AG08395 (cell line): ENCODE measurements at places on chromosomes 5 and 9.

GRCh38 chr5:38079620-38080402, 178.5 kb upstream of the EGFLAM start:
- no peak for DNase-seq

- no peak for DNase-seq
Observed at GRCh38 chr5:133241179-133242092, 189.6 kb downstream of the HSPA4 start.

DNA sequence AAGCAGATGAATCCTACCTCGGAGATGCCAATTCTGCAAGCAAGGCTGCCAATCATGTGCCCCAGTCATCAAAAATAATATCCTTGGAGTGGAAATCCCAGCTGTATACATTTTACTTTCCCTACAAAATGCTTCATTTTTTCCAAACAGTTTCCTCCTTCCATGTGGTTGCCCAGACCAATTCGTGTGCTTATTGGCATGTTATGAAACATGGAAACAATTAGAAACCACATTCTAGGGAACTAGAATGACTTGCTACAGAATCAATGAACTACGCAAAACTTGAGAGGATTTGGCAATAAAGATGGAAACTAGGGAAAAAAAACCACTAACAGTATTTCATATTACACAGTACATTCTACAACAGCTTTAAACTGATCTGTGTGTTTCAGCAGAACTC, 584.5 kb upstream of the DMAC1 start:
- no peak for DNase-seq

DNA sequence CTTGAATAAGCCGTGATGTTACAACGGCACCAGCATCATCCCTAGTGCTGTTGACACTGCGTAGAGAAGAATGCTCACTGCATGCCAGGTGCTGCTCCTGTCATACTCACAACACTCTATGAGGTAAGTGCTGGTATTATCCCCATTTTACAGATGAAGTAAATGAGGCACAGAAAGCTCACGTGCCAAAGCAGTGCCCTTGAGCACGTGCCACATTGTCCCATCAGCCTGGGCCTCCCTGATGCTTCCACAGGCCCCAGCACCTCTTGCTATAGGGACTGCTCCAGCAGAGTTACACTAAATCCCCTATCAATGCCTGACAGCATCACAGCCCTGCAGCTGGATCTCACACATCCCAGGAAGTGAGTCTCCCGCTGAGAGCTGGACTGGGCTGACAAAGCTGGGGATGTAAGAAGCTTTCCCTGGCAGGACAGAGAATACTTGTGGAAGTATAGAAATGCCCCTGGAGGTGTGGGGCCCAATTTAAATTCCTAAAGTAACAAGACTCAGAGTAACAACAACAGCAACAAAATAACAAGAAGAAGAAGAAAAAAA, 216.1 kb downstream of the FSTL4 start:
- no peak for DNase-seq

DNA sequence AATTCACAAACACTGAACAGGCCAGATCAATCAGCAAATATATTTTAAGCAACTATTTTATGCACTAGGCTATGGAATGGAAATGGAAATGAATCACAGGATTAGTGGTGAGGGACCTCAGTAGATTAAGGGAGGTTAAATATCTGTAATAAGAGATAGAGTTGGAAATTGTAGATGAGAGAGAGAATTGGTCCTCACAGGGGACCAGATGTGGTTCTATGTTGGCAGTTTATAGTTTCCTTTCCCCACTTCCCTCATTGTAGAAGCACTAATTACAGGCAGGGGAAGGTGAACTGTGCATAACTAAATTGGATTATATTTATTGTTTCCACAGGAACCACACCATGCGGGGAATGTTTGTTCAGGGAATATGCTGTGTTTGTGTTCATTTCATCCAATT, 496.2 kb downstream of the ARHGEF28 start:
- DNase-seq, result no peak

- no peak for DNase-seq
Observed at GRCh38 chr5:163261647-163262269, 175.6 kb upstream of the CCNG1 start.

DNA sequence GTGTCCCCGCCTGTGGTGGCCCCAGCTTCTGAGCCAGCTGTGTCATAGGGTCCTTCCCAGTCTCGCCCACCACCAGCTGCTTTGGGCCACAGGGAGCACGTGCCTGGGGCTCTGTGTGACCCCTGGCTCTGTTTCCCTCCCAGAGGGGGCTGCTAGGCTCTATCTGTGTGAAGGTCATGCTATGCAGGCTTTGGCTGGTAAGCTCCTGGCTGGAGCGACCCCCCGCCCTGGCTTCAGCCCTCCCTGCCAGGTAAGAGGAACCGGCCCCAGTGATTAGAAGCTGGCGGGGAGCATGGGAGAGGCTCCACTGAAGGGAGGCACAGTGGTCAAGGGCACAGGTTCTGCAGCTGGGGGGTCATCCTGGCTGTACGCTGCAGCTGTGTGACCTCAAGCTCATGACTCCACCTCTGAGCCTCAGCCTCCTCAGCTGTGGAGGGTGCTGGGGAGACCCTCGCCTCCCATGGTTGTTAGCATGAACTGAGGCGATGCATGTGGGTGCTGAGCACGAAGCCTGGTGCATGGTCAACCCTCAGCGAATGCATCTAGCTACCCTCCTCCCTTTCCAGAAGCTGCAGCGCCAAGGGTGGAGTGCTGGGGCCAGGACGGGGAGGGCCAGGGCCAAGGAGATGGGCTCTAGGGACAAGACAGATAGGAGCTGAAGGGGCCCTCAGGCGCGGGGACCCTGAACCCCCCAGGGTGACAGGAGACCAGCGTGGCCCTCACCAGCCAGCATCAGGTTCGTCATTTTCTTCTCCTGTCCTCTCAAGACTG, 163.8 kb upstream of the MVB12B start:
- no peak for DNase-seq

- no peak for DNase-seq
Observed at GRCh38 chr5:179874536-179875292, 16.1 kb upstream of the MRNIP start.

DNA sequence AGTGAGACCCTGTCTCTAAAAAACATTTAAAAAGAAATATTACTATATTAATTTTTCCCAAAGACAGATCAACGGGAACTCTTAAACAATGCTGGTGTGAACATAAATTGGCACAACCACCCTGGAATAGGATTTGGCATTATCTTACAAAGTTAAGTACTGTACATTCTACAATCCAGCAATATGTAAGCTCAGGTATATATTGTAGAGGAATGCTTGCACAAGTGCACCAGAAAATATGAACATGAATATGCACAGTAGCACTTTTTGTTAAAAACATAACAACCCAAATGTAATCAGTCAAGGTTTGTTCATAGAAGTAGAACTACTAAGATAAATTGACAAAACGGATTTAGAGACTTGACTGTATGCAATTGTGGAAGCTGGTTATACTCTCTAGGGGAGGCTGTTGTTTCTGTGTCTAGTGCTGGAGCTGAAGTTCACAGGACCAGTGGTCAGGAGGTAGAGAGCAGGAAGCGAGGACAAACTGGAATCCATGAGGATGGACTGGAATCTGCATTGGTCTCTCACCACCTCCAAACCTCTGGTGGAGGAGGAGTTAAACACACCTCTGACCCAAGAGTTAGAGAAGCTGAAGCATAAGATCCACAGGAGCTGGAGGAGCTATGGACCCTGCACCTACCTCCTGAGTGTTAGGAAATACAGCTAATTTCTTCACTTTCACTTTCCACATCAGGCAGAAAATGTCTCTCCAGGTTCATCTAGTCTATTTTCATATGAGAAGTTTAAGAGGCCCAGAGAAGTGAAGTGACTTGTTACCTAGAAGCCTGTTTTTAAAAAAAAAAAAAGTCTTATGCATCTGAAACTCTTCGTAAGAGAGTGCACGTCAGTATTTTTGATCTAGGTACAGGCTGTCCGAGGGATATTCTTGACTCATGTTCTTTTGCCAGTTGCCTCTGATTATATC, 20.3 kb upstream of the RIC1 start:
- no peak for DNase-seq

DNA sequence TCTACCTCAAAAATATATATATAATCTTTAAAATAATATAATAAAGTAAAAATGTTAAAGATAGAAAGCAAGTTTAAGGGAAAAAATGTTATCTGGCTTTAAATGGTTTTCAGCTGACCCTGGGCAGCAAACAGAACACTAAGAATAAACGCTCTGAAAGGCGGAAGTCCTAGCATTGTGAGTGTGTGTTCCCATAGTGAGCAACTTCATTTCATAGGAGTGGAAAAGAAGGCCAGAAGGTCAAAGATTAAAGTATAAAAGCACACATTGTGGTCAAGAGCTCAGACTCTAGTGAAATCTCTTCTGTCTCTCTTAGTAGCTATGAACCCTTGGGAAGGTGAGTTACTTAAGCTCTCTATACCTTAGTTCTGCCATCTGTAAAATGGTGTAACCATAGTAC, 374.4 kb downstream of the ENC1 start:
- no peak for DNase-seq

- DNase-seq, result no peak
Observed at GRCh38 chr5:181152406-181152805, 5.0 kb downstream of the OR2V2 start.

DNA sequence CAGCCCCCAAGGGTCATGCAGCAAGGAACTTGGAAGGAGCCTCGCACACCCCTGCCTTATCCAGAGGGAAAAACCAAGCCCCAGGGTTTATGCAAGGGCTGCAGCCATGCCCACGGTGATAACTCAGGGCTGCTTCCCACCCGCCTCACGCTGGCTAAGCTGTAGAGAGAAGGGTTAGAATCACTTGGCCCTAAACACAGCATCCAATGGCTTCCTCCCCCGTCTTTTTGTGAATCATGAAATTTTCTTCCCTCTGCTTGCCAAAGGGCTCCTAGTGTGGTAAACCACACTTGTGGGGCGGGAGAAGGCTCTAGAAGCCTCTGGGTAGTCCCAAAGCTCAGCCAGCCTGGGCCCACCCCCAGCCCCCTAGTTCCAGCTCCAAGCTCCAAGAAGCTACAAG, 55.9 kb upstream of the ORM1 start:
- peak; percentile 76 for DNase-seq

DNA sequence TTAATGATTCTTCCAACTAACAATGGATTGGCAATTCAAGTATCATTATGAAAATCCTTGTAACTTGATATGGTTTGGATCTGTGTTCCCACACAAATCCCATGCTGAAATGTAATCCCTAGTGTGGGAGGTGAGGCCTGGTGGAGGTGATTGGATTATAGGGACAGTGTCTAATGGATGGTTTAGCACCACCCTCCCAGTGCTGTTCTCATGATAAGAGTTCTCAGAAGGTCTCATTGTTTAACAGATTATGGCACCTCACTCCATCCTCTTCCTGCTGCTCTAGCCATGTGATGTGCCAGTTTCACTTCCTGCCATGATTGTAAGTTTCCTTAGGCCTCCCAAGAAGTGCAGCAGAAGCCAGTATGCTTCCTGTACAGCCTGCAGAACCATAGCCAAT, 1116.2 kb upstream of the EDIL3 start:
- DNase-seq, result no peak

GRCh38 chr5:36726317-36726716, 119.9 kb downstream of the SLC1A3 start:
- no peak for DNase-seq

- DNase-seq, result no peak
Observed at GRCh38 chr9:124349675-124350493, 65.4 kb downstream of the PSMB7 start.

- no peak for DNase-seq
Observed at GRCh38 chr5:125396462-125396861, 650.0 kb upstream of the ZNF608 start.

DNA sequence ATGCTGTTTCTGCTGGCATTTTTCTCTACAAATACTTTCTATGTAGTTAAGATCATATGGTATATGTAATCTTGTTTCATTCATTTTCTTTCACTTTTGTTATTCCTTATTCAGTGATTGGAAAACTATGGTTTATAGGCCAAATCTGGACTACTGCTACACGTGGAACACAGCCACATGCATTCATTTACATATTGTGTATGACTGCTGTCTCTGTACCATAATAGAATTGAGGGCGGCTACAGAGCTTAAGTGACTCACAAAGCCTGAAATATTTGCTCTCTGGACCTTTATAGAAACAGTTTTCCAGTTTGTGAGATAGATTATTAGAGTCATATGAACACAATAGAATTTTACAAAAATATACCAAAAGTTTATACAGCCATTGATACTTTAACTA, 133.6 kb upstream of the CDKN2B start:
- no peak for DNase-seq

DNA sequence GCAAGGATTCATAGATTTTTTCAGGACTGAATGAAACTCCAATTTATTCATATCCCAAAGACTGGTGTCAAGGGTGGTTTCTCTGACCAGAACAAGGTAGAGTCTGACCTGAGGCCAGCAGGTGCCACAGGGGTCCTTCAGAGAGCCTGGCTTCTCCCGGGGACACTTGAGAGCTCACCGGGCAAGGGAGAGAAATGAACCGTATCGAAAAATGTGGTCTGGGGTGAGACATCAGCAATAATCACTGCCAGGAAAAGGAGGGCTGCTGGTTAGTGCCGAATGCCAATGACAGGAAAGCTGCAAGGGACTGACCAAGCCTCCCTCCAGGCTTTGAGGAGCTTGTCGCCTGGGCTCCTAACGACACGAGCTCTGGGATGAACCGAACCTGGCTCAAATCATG, 142.7 kb downstream of the TTLL11 start:
- no peak for DNase-seq

- DNase-seq, result peak; percentile 88
Observed at GRCh38 chr9:21070171-21070571, 7.6 kb downstream of the IFNB1 start.

GRCh38 chr5:93100976-93101375, 480.0 kb downstream of the NR2F1-AS1 start:
- no peak for DNase-seq

GRCh38 chr5:106399391-106399790, 1271.3 kb downstream of the EFNA5 start:
- peak; percentile 10 for DNase-seq

- no peak for DNase-seq
Observed at GRCh38 chr5:1729641-1730486, 69.8 kb downstream of the MRPL36 start.

DNA sequence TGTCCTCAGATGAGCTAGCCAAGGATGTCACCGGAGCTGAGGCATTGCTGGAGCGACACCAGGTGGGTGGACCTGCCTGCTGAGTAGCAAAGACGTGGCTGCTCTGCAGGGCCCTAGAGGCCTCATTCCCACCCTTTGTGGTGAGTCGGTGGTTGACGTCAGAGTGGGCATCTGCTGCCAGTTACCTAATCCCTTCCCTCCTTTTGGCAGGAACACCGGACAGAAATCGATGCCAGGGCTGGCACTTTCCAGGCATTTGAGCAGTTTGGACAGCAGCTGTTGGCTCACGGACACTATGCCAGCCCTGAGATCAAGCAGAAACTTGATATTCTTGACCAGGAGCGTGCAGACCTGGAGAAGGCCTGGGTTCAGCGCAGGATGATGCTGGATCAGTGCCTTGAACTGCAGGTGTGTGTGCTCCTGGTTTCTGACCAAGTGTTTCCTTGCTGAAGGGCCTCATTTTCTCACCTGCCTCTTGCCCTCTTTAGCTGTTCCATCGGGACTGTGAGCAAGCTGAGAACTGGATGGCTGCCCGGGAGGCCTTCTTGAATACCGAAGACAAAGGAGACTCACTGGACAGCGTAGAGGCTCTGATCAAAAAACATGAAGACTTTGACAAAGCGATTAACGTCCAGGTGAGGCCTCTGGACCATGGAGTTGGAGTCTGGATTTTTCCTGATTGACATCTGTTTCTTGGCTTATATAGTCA, 48.9 kb downstream of the DYNC2I2 start:
- DNase-seq, result peak; percentile 33

- DNase-seq, result no peak
Observed at GRCh38 chr5:78746021-78746770, 97.6 kb upstream of the LHFPL2 start.

GRCh38 chr9:123852403-123852802, 77.5 kb downstream of the DENND1A start:
- DNase-seq, result no peak

GRCh38 chr5:60535198-60535597, 164.8 kb downstream of the DEPDC1B start:
- no peak for DNase-seq
